ENCODE measurements at places on chromosomes 2 and 18.

DNA sequence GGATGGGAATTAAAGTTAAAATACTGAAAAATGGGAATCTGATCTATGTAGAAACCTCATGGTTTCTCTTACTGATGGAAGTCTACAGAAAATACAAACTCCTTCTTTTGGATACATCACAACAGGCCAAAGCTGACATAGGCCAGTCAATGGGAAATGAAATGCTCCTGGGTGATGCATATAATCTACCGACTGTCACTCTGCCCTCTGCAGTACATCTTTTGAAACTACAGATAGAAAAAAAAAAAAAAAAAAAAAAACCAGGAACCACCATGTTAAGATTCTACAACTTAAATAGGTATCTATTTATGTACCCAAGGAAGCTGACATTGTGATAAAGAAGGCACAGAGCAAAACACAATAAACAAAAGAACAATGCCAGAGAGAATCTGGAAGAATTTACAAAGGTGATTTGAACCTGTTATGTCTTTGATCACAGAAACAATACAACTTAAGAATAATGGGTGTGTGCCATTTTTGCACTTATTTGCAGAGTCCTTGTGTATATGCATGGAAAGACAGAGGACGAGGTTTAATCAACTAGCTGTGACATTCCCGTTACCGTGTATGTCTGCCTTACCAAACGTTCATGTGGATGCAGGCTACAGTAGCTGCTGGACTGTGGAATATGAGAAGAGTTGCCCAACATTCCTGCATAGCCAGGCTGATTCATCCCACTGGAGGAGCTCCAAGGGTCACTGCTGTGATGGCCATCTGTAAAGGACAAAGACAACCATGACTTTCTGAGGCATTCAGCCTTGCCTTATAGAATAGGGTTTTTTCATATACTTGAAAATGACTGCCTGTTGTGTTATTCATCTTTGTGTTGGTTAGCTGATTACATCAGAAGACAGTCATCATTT, 312.7 kb downstream of the TCF4 start:
- no peak for DNase-seq

DNA sequence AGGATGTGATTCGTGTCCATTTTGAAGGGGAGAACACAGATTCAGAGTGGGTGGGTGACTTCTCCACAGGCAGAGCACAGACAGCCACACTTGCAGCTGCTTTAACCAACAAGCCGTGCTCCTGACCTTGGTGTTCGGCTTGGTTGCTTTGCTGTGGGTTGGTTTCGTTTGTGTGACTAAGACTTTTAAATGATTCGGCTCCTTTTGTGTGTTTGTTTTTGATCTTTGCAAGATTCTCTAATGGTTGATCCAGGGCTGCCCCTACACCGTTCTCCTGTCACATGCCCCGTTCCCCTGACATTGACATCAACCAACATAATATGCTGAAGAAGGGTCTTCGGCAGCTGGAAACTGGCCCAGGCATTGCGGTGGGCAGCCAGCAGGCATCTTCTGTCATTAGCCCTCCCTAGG, 95.9 kb upstream of the MBOAT2 start:
- DNase-seq: no peak

GRCh38 chr2:65177751-65178442, 48.0 kb upstream of the RAB1A start:
- peak; percentile 80 for DNase-seq

- DNase-seq: no peak
Observed at GRCh38 chr2:22855081-22855480, 529.9 kb upstream of the KLHL29 start.

GRCh38 chr18:1511619-1512311, 607.1 kb downstream of the ADCYAP1 start:
- DNase-seq: no peak

DNA sequence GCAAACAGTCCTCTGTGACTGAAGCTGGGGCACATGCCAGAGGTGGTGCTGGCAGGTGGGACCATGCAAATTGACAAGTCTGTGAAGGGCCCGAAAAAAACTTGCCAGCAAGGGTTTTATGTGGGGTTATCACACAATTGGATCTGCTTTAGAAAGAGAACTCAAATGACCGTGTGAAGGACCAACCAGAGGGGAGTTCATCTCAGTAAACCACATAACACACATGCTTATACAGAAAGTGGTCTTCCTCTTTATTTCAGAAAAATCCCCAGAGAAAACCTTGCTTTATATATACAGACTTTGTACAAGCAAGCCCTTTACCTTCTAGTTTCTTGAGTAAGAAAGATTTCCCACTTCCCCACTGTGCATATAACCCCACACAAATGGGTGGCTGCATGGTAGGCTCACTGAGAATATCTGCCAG, 46.7 kb downstream of the KIDINS220 start:
- no peak for DNase-seq

Measured in osteocyte (in vitro differentiated cells).